ENCODE measurements at places on chromosomes 11 and 22.

- DNase-seq = no peak
Measured at GRCh38 chr22:22944268-22944985, 56.8 kb downstream of the IGLL5 start.

GRCh38 chr11:65434667-65435410 lies 12.2 kb downstream of the NEAT1 start:
- DNase-seq = no peak

DNA sequence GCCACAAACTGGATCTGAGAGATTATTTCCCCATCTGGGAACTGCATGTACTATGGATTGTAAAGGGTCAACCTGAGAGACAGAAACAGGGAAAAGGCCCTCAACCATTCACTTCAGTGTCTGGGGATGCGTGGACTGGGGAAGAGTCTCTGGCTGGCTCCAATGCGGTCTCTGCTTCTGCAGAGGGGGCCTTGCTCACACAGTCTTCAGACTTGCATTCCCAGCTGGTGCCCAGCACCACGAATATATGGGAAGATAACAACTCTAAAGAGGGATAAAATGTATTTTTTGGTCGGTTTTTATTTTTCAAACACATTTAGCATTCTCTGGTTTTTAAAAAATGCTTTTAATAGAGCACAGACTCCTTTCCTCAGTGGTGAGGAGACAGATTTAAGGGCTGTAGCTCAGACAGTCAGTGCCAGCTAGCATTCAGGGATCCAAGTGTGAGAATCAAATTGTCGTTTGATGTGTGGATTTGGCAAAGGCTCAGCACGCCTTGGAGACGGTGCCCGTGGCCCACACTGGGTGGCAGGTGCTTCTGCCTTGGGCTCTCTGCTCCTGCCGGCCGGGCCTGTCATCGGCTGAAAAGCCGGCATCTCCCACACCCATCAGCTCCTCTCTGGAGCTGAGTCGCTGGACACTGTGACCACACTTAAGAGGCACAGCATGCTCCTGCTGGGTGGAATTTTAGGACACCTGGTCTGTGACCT lies 8.0 kb upstream of the EFCAB6 start:
- no peak for DNase-seq

DNA sequence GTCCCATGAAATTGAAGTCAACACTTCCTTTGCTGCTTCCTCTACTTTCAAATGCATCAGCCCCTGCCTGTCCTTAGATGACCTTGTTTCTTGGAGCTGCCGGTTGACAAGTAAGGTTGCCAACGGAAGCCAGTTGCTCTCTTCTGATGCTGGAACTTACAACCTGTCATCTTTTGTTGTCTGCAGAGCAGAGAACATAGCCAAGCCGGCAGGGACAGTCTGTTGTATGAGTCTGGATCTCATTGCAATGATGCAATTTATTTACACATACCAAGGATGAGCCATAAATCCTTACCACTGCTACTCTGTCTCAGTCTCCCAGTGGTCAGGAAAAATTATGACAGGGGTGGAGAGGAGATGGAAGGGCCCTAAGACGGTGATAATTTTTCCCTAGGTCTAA lies 151.4 kb downstream of the BLID start:
- DNase-seq = no peak

DNA sequence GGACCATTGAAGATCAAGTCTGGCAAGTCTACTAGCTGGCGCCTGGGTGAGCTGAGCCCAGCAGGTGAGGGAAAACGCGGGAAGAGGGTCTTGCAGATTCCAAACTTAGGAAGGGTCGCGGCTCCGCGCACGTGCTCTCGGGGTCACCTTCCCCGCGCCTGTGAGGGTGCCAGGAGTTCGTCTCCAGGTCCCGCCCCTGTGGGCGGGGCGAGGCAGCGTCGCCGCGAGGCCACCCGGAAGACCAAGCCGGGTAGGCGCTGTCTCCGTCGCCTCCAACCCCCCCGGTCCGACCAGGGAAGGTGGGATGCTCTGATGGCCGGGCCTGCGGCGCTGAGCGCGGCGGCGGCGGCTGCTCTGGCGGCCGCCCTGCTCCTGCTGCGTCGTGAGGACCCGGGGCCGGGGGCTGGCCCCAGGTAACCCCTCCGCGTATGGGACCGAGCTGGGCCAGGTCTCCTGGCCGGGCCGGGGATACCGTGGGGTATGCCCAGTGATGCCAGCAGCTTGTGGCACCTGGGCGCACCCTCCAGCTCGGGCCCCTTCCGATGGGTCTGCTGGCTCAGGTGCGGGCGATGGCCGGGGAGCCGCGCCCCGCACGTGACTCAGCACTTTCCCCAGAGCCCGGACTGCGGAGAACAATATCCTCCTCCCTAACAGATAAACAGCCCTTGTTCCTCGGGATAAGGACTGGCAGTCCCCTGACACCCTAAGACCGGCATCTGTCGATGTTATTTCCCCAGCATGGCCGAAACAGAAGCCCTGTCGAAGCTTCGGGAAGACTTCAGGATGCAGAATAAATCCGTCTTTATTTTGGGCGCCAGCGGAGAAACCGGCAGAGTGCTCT lies at the start of gene HTATIP2:
HTATIP2 (plus strand) TSS at position 215 of the 841 bp plus-strand sequence; CDS start at position 739, 524 bp downstream.
- DNase-seq = no peak

GRCh38 chr22:38834215-38834953 lies 9.4 kb downstream of the NPTXR start:
- DNase-seq = no peak

DNA sequence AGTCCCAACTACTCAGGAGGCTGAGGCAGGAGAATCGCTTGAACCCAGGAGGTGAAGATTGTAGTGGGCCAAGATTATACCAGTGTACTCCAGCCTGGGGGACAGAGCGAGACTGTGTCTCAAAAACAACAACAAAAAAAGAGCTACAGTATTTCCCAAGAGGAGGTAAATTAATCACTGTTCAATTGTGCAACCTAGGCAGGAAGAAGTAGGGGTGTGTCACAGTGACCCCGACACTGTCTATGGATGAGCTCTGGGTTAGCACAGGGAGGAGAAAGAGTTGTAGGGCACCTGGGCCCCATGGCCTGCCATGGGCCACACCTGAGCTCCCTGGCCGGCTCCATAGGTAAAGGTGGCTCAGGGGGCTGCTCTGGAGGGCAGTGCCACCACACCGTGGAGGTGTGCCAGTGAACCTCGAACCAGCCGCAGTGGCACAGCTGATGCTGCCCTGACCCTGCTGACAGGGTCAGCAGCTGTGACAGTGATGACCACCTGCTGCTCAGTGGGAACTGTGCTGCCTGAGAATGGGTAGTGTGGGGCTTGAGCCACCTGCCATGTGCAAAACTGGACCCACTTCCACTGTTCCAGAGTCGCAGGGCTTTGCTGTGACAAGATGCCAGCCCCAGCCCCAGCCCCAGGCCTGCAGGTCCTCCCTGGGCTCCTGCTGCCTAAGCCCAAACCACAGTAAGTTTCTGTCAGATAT lies 84.0 kb upstream of the PITPNB start:
- DNase-seq = no peak

DNA sequence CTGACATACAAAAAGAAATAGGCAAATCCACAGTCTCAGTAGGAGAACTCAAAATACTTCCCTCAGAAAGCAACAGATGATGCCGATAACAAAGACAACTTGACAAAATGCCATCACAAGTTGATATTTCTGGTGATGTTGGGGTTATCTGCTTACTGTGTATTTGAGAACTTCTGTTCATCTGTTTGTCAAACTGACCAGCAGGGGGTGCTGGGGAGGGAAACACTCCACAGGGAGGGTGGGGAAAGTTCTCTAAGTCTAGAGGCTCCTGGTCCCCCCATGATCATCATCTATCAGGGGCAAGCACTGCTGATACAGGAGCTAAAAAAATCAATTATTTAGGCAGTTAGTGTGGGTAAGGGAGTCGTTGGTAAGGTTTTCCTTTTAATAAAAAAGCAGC lies 19.2 kb downstream of the GLYATL1 start:
- DNase-seq = no peak

GRCh38 chr11:12666915-12667314 lies 7.3 kb upstream of the TEAD1 start:
- DNase-seq = no peak

GRCh38 chr11:30479899-30480298 lies 106.3 kb downstream of the MPPED2 start:
- no peak for DNase-seq

DNA sequence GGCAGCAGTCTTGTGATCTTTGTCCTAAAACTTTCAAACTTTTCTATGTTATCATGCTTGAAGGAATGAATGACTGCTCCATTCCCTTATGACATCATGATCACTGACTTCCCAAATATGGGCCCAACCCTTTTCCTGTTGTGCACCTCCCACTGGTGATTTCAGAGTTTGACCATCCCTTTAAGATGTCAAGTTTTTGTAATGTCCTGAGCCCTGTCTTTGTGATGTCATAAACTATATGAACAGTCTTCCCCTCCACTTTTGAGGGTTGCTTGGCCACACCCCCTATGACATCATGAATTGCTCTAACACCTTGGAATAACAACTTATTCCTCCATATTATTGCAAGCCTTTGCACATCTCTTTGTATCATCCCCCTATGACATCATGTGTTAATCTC lies 16.5 kb upstream of the NUCB2 start:
- no peak for DNase-seq

- DNase-seq = no peak
Measured at GRCh38 chr11:567011-567628, 6.3 kb downstream of the RASSF7 start.

GRCh38 chr11:61194981-61195695 lies 8.2 kb upstream of the PGA3 start:
- no peak for DNase-seq

GRCh38 chr11:65214212-65214845 lies 32.6 kb downstream of the CAPN1 start:
- DNase-seq = no peak

DNA sequence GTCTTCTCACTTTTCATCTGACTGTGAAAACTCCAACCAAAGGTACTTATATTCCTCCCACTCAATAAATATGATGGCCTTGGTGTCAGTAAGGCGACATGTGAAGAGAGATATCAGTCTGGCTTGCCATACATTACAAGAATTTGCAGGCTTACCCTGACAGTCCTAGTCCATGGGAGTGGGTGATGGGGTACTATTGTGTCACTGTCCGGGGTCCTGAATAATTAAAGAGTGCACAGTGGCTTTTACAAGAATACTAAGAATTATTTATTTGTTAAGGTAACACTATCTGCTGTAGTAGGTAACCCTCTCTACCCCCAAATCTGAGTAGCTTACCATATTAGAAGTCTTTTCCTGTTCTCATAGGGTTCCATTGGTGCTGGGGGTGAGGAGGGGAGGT lies 23.1 kb upstream of the IZUMO1R start:
- no peak for DNase-seq

GRCh38 chr11:69797737-69798528 lies 21.3 kb downstream of the FGF3 start:
- no peak for DNase-seq

DNA sequence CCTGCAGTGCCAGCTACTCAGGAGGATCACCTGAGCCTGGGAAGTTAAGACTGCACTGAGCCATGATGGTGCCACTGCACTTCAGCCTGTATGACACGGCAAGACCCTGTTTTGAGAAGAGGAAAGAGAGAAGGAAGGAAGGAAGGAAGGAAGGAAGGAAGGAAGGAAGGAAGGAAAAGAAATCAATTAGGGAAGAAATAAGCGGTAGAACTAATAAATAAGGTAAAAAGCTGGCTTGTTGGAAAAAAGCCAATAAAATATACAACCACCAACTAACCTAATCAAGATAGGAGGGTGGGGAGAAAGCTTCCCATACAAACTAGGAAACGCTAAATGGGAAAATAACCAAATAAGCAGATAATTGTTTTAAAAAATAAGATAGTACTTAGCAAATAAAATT lies 12.3 kb downstream of the A4GALT start:
- no peak for DNase-seq

DNA sequence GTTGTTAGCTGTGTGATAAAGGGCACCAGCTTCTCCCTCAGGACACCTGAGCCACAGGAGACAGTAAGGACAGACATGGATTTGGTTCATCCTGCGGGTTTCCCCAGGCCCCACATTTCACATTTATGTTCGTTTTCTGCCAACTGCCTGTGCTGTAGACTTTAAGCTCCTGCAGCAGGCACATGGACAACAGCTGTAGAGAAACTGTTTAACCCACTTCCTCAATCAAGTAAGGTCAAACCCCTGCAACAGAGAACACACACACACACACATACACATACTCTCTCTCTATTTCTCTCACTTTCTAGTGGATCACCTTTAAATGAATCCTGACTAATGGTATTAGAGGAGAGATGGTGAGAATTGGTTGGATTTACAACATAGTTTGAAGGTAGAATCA lies 90.7 kb downstream of the C11orf87 start:
- no peak for DNase-seq
